ENCODE measurements at places on chromosomes 5 and 9. TPM values are rescaled to one million over a fixed set of nuclear protein-coding genes. Genes with fewer than 3 reads are reported as not detected.
A peak's percentile ranks its signal among the peaks of the same experiment; 100 is the strongest.

DNA sequence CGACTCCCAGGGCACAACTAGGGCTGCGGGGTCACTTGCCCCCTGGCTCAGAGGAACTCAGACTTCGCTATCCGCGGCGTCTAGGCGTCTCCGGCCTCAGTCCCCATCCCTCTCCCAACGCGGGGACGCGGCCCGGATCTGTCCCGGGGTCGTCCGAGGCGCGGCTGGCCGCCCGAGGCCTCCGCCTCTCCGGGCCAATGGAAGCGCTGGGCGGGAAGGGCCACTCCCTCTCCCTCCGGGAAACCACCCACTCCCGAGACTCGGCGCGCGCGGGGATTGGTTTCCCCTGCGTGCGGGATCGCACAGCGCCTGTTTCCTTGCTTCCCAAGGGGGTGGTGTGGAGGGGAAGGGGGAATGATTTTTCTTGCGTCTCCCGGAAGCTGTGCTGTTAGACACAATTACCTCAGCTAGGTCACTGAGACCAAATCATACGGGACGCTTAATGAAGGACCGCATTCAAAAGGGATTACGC is 38.3 kb downstream of the NR2F1 start:
- H3K4me3 ChIP-seq, result peak overlapping the region; percentile 53
- no peaks in the 10 kb centered on the region for H3K4me1 ChIP-seq
- H3K27me3 ChIP-seq, result peaks cover 14% of the 10 kb centered on the region
- peak; percentile 96 for DNase-seq
- H3K36me3 ChIP-seq, result no peaks in the 10 kb centered on the region
- peak overlapping the region; percentile 85 for H3K27ac ChIP-seq

MRPL36 gene
- total RNA-seq, result 30.5 TPM

DNA sequence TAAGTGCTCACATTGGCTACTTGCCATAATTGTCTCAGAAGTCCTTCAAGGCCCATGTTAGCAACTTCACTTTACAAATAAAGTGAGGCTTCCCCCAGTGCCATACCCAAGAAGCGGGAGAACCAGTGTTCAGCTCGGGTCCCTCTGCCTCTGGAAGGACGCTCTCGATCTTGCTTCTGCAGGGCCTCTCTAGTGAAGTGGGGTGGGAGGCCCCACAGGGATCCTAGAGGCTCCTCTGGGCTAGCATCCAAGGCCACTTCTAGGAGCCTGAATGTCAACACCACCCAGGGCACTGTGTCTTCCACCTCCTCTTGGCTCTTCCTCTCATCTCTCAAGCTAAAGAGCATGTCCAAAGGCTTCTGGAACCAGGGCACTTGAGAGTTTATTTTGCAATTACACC is 282.5 kb downstream of the GADD45G start:
- H3K4me1 ChIP-seq, result peaks cover 15% of the 10 kb centered on the region
- DNase-seq, result no peak
- no peak overlapping the region for H3K27ac ChIP-seq
- no peak overlapping the region for H3K4me3 ChIP-seq

GRCh38 chr5:167453246-167454030 is 838.0 kb upstream of the WWC1 start:
- H3K27ac ChIP-seq, result no peak overlapping the region
- DNase-seq, result no peak
- H3K27me3 ChIP-seq, result no peaks in the 10 kb centered on the region
- no peaks in the 10 kb centered on the region for H3K4me1 ChIP-seq

MACROH2A1 gene
- 210 TPM for total RNA-seq

DNA sequence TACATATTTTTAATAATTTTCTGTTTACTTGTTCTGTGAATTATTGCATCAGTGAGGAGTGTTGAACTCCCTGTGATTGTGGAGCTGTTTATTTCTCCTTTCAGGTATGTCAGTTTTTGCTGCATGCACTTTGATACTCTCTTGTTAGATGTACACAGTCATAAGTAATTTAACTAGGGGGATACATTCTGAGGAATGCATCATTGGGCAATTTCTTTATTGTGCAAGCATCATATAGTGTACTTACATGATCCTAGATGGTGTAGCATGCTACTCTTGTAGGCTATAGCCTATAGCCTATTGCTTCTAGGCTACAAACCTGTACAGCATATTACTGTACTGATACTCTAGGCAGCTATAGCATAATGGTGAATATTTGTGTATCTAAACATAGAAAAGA is 9.5 kb downstream of the DENND4C start:
- H3K27me3 ChIP-seq, result no peaks in the 10 kb centered on the region
- no peak overlapping the region for H3K4me3 ChIP-seq
- peaks cover 6% of the 10 kb centered on the region for H3K36me3 ChIP-seq
- peaks cover 4% of the 10 kb centered on the region for H3K4me1 ChIP-seq

CDX1 gene
- 0.43 TPM for total RNA-seq

DNA sequence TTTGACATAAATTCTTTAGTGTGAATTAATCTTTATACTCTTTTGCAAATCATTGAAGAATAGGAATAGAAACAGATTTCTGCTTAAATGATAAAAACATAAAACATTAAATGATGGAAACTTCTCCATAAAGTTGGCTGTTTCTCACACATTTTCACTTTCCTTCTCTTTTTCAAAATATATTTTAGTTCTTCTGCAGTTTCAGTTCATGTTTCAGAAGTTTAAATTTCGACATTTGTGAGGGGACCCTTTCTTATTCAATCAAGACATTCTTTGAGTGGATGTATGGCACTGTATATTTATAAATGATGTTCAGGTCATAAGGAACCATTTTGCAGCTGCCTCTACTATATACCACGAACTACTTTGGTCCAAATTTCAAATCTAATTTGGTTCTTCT is 34.6 kb downstream of the TNFAIP8 start:
- no peak overlapping the region for H3K4me3 ChIP-seq
- H3K36me3 ChIP-seq, result no peaks in the 10 kb centered on the region
- no peak for DNase-seq
- no peaks in the 10 kb centered on the region for H3K27me3 ChIP-seq
- no peak overlapping the region for H3K27ac ChIP-seq

DNA sequence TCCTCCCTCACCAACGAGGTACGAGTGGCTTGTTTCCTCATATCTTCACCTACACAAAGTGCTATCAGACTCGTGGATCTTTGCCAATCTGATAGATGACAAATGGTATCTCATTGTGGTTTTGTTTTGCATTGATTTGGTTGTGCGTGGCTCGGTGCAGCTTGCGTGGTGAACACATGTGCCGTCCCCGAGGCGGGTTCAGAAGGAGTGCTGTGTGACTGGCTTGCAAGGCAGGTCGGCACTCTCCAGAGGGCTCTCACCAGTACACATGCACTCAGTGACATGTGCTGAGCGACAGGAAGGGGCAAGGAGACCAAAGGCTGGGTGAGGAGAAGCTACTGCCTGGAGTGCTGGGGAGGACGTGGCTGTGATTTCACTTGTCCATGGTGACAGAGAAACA is 95.3 kb upstream of the PITX1 start:
- H3K4me1 ChIP-seq, result no peaks in the 10 kb centered on the region
- no peak overlapping the region for H3K4me3 ChIP-seq
- H3K27ac ChIP-seq, result no peak overlapping the region
- H3K27me3 ChIP-seq, result no peaks in the 10 kb centered on the region

DNA sequence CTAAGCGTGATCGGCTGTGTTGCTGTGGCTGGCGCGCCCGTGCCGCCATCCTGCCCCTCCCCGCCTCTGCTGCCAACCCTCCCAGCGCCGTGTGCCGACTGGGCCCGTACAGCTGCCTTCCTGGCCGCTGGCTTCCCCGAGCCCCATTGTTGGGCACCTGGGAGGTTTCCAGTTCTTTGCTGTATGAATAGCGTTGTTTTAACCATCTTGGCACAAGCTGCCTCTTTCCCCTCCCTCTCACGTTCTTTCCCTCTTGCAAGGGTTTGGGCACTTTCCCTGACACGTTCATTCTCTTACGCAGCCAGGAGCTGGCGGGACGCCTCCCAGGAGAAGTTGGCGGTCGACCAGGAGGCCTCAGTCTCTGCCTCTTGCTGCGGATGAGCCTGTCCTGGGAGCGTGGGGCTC is 43.1 kb upstream of the RXRA start:
- H3K27ac ChIP-seq, result peak overlapping the region; percentile 13
- no peaks in the 10 kb centered on the region for H3K27me3 ChIP-seq
- H3K4me3 ChIP-seq, result no peak overlapping the region
- H3K36me3 ChIP-seq, result no peaks in the 10 kb centered on the region

GRCh38 chr9:8727191-8727590 is 927.6 kb upstream of the DMAC1 start:
- peaks cover 6% of the 10 kb centered on the region for H3K36me3 ChIP-seq
- no peak for DNase-seq
- H3K27me3 ChIP-seq, result peaks cover 3% of the 10 kb centered on the region
- H3K27ac ChIP-seq, result no peak overlapping the region
- H3K4me1 ChIP-seq, result peaks cover 4% of the 10 kb centered on the region

DNA sequence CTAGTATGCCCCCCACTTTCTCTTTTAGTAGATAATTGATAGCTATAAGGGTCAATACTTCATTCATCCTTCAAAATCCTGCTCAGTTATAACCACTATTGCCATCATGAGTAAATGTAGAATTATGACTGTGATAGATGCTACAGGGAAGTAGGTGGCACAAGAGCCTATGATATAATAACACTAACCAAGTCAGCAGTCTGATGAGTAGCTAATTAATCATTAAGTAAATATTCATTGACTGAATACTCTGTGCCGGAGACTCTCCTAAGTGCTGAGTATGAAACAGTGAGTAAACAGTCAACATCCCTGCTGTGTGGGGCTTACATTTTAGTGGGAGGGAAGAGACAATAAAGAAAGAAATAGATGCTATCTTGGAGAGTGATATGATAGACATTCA is 430.3 kb upstream of the ZNF462 start:
- H3K4me1 ChIP-seq, result no peaks in the 10 kb centered on the region
- no peak overlapping the region for H3K4me3 ChIP-seq
- no peak for DNase-seq
- H3K36me3 ChIP-seq, result no peaks in the 10 kb centered on the region

DNA sequence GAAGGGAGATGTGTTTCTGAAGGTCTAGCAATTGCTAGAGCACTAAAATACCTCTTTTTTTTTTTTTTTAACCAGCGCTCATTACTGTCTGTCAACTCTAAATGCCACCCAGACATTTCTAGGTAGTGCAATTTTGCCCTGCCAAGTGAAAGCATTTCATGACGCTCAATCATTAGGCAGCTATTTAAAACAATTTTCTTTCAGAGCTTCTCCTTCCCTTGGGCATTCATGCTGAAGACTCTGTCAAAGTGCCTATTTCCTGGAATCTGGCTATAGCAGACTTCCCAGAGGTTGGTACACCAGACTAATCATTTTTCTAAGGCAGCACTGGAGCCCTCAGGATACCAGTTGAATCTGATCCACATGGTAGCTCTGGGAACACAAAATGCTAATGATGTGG is 97.0 kb upstream of the ANKRD55 start:
- no peaks in the 10 kb centered on the region for H3K27me3 ChIP-seq
- peaks cover 2% of the 10 kb centered on the region for H3K4me1 ChIP-seq
- no peak overlapping the region for H3K27ac ChIP-seq
- H3K4me3 ChIP-seq, result no peak overlapping the region
- DNase-seq, result no peak
- no peaks in the 10 kb centered on the region for H3K36me3 ChIP-seq

DNA sequence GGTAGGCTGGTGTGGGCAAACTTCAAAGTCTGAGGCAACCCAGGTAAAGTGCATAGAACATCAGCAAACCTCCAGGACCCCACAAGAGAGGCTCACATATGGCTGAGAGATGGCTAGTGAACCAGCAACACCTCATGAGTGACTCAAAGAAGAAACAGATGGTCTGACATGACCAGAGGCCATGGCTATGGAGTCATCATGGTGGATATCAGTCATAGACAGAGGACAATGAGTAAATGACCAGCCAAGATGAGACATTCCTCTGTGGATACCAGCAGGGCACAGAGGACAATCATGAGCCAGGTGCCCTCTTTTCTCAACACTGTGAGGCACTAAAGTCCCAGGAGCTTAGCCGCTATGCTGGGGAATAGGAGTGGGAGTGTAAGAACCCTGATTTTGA is 180.8 kb downstream of the RASEF start:
- H3K27ac ChIP-seq, result no peak overlapping the region
- H3K4me3 ChIP-seq, result no peak overlapping the region
- no peaks in the 10 kb centered on the region for H3K36me3 ChIP-seq

TGFBI gene
- total RNA-seq, result 146 TPM

GRCh38 chr5:87924436-87924835 is 344.2 kb downstream of the TMEM161B start:
- no peaks in the 10 kb centered on the region for H3K4me1 ChIP-seq
- H3K27ac ChIP-seq, result no peak overlapping the region
- no peaks in the 10 kb centered on the region for H3K36me3 ChIP-seq
- no peaks in the 10 kb centered on the region for H3K27me3 ChIP-seq

DNA sequence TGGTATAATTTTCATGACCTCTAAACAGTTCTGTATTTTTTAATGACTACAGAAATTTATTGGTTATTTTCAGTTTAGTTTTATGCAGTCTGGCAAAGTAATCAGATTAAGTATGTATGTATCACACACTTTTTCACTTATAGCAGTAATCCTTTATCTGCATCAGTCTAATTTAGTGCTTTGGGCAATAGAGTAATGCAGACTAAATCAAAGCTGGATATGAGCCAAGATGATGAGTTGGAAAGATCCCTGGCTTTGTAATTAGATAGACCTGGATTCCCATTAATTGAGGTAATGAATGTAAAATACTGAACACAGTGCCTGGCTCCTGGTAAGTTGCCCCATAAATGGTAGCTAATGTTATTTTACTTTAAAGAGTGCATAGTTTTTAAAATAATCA is 215.4 kb upstream of the TLX3 start:
- no peaks in the 10 kb centered on the region for H3K4me1 ChIP-seq
- DNase-seq, result no peak
- no peaks in the 10 kb centered on the region for H3K27me3 ChIP-seq
- no peaks in the 10 kb centered on the region for H3K36me3 ChIP-seq
- H3K4me3 ChIP-seq, result no peak overlapping the region

PIP5KL1 gene
- 9.0 TPM for total RNA-seq

- H3K27ac ChIP-seq, result no peak overlapping the region
- H3K36me3 ChIP-seq, result no peaks in the 10 kb centered on the region
- no peaks in the 10 kb centered on the region for H3K27me3 ChIP-seq
- peaks cover 1% of the 10 kb centered on the region for H3K4me1 ChIP-seq
- DNase-seq, result no peak
Observed at GRCh38 chr9:121788686-121789366, 137.4 kb downstream of the DAB2IP start.

GRCh38 chr9:136010176-136010575 is 49.0 kb upstream of the UBAC1 start:
- H3K4me1 ChIP-seq, result peaks cover 24% of the 10 kb centered on the region
- no peaks in the 10 kb centered on the region for H3K27me3 ChIP-seq
- peaks cover 24% of the 10 kb centered on the region for H3K36me3 ChIP-seq
- no peak for DNase-seq
- no peak overlapping the region for H3K4me3 ChIP-seq

MELK gene
- 2.0 TPM for total RNA-seq

DNA sequence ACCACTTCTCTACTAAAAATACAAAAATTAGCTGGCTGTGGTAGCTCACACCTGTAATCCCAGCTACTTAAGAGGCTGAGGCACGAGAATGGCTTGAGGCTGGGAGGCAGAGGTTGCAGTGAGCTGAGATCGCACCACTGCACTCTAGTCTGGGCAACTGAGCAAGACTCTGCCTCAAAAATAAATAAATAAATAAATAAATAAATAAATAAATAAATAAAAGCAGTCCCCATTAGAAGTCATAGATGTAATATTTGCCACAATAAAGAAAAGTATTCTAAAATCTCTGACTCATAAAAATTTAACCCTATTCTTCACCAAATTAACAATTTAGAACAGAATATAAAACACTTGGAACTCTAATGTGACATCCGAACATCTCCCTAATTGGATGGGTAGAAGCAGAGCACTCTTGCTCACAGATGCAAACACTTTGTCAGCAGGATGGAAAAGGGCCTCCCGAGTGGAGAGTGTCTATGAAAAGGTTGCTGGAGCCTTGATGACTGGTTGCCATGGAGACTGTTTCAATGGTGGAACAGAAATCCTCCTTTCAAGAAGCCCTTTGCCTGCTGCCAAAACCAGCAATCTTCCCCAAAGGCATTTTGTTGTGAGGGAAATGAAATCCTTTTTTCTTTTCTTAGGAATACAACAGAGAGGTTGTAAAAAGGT is 38.9 kb upstream of the TRAF1 start:
- H3K36me3 ChIP-seq, result no peaks in the 10 kb centered on the region
- peak; percentile 19 for DNase-seq
- no peaks in the 10 kb centered on the region for H3K4me1 ChIP-seq
- H3K27ac ChIP-seq, result no peak overlapping the region
